ENCODE measurements at places on chromosomes 1 and 21. TPM values are rescaled to one million over a fixed set of nuclear protein-coding genes. Genes with fewer than 3 reads are reported as not detected.

Gene LCE1E
- not detected for total RNA-seq

DNA sequence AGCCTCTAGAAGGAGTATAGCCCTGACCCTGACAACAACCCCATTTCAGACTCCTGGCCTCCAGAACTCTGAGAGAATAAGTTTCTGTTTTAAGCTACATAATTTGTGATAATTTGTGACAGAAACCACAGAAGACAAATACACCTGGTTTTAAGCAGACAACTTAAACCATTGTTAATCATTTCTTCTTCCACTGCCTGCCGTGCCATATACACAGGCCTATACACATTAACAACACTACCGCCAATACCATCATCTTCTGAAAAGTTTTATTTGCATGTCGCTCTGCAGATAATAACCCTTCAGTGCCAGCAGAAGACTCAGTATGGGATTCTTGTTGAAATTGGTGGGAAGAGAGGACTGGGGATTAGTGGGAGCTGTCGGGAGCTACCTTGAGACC is 39.9 kb upstream of the KRTAP19-8 start:
- no peak for DNase-seq

- DNase-seq = no peak
These were observed 135.5 kb downstream of the TGFBR3 start for GRCh38 chr1:91750398-91750996.

DNA sequence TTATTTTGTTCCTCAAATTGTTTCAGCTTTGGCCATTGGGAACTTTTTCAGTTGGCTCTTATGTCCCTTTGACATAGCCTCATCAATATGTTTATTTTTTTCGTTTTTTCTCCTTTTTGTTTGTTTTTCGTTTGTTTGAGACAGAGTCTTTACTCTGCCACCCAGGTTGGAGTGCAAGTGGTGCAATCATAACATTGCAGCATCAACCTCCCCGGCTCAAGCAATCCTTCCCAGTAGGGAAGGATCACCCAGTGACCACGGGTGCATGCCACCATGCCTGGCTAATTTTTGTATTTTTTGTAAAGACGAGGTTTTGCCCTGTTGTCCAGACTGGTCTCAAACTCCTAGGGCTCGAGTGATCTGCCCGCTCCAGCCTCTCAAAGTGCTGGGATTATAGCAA is 8.1 kb downstream of the POLR3GL start:
- DNase-seq = no peak

GRCh38 chr1:54292002-54292911 is 92.3 kb downstream of the MRPL37 start:
- DNase-seq = no peak

DNA sequence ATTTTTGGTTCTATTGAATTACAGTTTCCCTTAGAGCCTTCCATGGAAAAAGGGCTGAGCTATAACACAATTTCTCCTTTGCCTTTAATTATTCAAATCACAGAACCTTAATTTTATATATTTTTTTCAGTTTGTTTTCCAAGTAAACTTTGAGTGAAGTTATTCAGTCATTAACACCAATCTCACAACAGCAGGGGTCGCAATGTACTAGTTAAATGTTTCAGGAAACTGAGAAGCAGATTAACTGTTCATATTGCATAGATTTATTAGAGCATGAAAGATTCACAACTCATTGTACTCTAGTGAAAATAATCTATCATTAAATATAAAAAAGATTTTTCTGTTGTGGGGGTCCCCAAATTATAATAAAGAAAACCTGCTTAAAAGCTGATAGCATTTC is 64.1 kb downstream of the KIFAP3 start:
- DNase-seq = no peak

GRCh38 chr1:246795906-246796694 is 71.9 kb downstream of the SCCPDH start:
- DNase-seq = no peak

- DNase-seq = no peak
These were observed 213.4 kb downstream of the USP25 start for GRCh38 chr21:15943009-15943666.

Gene C1orf21
- 0.61 TPM for total RNA-seq

Gene CR2
- 6.7 TPM for total RNA-seq

GRCh38 chr1:55128418-55128995 is 86.7 kb downstream of the USP24 start:
- no peak for DNase-seq

- no peak for DNase-seq
These were observed 21.6 kb downstream of the VPS13D start for GRCh38 chr1:12251442-12251841.

DNA sequence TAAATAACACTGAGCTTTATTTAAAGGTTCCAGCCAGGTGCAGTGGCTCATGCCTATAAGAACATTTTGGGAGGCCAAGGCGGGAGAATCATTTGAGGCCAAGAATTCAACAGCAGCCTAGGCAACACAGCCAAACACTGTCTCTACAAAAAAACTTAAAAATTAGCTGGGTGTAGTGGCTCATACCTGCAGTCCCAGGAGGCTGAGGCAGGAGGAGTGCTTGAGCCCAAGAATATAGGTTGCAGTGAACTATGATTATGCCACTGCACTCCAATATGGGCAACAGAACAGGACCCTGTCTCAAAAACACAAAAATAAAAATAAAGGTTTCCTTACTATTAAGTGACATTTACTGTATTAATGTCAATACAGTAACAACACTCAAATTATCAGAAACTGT is 2.1 kb downstream of the TAF12 start:
- DNase-seq = peak; percentile 33

DNA sequence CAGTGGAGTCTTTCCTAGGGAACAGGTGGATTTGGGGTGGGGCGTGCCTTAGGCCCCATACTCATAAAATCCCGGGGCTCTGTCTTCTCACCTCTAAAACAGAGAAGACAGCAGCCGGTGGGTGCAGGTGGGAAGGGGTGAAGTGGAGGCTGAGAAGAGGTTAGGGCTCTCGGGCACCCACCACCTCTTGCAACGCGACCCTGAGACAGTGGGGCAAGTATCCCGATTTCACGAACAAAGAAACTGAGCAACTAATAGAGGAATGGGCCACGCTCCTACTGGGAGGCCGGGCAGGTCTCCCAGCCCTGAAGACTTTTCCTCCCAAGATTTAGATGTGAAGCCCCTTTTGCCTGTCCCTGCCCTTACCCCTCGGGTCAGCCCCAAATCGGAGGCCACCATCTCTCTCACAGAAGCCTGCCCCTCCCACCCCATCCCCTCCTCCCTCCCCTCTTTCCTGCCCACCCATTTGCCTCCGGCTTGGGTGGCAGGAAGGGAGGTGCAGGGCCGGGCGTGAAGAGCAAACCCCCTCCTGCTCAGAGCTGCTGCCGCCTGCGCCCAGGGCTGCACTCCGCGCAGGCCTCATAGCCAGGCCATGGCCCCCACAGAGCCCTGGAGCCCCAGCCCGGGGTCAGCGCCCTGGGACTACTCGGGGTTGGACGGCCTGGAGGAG is at the start of gene GPR25:
GPR25 (plus strand) TSS at position 536 of the 670 bp plus-strand sequence; CDS start at position 593, 57 bp downstream.
- no peak for DNase-seq

DNA sequence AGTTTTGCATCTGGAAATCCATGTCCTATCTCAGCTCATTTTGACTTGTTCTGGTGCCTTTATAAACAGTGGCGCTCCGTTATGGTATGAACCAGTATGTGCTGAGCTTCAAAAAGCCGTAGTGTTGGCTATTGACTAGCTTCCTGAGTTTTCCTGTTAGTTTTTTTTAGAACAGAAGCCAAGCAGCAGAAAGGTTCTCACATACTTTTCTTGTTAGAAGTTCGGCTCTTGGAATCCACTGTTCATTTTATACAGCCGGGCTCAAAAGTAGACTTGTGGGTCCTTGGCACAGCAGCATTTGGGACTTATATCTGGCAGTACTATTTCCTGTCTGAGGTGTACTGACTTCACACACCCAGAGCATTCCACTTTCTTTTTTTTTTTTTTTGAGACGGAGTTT is 63.8 kb downstream of the TBCE start:
- no peak for DNase-seq

- DNase-seq = no peak
These were observed 37.3 kb upstream of the TMEM125 start for GRCh38 chr1:43232482-43232881.

Gene TSPEAR
- total RNA-seq = not detected

Gene CERS2
- total RNA-seq = 145 TPM

Gene C1orf141
- total RNA-seq = not detected

- DNase-seq = no peak
These were observed 35.9 kb downstream of the PARP1 start for GRCh38 chr1:226371866-226372490.

- DNase-seq = no peak
These were observed at the start of gene PTGFR for GRCh38 chr1:78490861-78491450. Gene PTGFR (plus strand): TSS chr1:78490974. CDS start chr1:78492744, 1,770 bp downstream.

DNA sequence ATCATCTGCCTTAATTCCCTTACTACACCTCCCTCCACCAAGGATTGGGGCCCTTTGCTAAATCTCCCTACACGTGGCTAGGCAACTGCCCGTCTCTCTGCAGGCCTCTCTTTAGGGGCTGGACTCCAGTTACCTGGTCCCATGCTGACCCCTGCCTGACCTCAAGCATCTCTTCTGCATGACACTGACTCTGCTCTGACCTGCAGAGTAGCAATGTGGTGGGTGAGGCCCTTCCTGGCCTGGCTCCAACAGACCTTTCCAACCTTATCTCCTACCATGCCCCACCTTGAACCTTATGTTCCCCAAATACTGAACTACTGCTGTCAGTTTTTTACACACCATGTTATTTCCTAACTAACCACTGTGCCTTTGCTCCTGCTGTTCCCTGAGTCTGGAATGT is 45.9 kb upstream of the EPS15 start:
- no peak for DNase-seq

DNA sequence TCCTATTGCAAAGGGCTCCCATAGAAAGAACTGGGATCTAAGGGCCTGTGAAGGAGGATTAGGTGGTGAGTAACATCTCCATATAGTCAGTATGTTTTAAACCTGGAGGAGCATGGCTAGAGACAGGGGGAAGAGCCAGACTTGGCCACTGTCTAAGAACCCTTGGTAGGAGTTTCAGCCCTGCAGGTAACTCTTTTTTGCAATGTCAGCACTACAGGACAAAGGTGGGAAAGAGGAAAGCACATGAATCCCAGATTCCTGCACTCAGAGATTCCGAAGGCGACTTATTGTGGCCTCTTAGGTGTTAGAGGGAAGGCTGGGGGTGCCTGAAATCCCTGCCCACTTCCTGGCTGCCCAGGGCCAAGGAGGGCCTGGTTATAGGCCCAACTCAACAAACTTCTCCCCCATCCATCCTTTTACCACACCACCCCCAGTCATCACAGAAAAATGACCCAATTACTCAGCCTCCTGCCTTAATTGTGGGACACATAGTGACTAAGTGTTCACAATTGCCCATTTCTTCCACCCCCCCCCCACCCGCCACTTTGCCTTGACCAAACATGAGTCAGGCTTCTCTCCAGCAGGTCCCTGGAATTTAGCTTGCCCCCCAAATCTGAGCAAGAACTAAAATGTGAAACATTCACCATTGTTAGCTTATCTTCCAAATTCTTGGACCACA is 1.9 kb upstream of the NTNG1 start:
- DNase-seq = no peak

DNA sequence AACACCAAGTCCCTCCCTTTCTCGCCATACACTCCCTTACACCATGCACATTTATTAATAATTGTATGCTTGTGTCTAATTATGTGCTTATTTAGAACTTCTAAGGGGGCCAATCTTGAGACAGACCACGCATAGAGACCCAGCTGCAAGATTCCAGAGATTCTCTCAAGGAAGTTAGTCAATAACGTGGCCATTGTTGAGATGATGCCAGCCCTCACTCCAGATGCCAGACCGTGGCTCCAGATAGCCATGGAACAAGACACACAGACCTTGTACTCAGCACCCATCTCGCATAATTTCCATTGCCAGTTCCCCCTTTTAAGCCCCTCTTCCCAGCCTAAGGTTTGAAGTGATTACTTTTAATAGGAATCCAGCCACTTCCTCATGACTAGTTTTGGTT is 62.4 kb downstream of the DIRAS3 start:
- DNase-seq = no peak
